ENCODE measurements at places on chromosomes 3 and 15.

DNA sequence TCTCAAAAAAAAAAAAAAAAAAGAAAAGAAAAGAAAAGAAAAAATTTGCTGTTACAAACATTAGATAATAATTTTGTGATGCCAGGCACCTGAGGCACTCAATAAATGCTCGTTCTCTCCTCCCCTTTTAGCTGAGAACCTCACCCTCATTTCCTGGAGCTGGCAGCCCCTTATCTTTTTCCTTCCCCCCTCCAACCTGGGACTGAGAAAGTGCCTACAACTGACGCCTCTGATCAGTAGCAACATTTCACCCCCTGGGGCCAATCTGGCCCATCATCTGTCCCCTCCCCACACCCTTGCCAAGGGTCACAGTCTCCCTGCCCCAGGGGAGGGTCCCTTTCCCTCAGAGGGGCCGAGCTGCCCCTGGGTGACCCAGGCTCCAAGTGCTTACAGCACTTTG lies 12.6 kb upstream of the RNU6-1 start:
- DNase-seq = no peak

DNA sequence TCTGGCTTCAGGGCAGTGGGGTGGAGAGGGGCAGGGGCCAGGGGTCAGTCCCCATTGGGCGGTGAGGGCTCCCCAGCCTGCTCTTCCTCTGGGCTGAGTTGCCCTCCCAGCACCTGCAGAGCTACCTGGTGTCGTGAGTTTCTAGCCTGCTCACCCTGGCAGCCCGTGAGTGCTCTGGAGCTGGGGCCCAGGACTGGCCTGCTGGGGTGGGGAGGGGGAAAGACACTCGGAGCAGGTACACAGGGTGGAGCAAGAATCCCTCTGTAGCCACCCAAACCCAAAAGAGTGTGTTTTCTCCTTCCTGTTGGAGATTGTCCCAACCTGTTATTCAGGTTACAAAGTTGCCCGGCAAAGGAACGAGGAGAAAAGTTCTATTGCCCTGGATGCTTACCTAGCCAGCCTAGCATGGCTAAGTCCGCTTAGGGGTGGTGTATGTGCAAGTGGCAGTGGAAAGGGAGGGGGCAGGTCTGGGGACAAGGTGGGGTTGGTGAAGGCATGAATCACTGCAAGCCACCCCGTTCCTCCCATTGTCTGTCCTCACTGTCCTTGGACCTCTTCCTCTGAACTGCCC lies 8.9 kb downstream of the FAM3D start:
- no peak for DNase-seq

GRCh38 chr3:65572175-65572777 lies 466.4 kb downstream of the MAGI1 start:
- no peak for DNase-seq

- no peak for DNase-seq
Measured at GRCh38 chr3:172107403-172107802, 68.0 kb downstream of the FNDC3B start.

DNA sequence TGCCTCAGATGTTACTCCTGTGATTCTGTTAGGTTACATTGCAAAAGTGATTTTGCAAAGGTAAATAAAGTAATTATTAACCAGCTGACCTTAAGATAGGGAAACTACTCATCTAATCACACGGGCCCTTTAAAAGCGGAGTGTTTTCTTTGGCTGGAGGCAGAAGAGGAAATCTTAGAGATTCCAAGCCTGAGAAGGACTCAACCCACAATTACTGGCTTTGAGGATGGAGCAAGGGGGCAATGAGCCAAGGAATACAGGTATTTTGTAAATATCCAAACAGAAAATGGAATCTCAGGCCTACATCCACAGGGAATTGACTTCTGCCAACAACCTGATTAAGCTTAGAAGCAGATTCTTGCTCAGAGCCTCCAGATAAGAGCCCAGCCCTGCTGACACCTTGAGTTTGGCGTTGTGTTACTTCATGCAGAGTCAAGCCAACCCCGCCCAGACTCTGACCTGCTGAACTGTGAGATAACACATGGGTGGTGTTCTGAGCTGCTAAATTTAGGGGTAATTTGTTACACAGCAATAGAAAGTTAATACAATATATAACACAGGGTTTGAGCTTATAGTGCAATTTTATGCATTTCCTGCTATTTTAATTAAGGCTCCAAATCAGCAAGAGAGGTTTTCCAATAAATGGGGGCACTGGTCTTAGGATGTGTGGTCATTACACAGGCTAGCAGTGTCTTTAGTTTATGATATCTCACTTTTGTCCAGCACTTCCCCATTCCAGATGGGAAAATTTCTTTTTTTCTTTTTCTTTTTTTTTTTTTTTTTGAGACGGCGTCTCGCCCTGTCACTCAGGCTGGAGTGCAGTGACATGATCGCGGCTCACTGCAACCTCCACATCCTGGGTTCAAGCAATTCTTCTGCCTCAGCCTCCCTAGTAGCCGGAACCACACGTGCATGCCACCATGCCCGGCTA lies 19.5 kb downstream of the NFKBIZ start:
- DNase-seq = no peak

GRCh38 chr3:10547841-10548783 lies 42.7 kb upstream of the ATP2B2 start:
- no peak for DNase-seq

GRCh38 chr3:41202834-41203345 lies 3.6 kb downstream of the CTNNB1 start:
- DNase-seq = no peak
